ENCODE measurements at places on chromosomes 11 and 22.

DNA sequence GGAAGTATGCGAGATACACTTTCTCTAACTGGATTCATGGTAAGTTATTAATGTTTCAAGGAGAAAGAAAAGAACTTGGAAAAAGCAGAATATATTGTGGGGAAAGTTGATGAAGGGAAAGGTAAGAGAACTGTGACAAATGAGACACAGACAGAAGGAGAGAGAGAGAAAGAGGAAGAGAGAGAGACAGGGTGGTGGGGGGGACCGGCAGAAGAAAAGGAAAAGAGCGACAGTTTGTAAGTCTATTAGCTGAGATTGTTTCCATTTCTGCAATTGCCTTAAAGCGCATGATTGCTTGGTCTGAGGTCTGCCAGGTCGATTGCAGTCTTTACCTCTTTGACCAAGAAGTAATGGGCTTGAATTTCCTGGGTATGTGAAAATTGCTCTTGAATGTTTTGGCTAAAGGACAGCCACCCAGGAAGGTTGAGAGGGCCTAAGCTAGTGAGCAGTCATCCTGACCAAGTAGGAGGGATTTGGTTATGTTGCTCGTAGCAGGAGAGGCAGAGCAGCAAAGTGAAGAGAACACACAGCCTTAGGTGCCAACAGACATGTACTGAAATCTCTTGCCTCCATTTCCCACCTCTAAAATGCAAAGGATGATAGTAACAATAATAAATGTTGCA lies 23.6 kb upstream of the TMA7B start:
- H3K27ac ChIP-seq: no peak overlapping the region
- peaks cover 7% of the 10 kb centered on the region for H3K4me1 ChIP-seq
- no peak for DNase-seq
- H3K27me3 ChIP-seq: no peaks in the 10 kb centered on the region

DNA sequence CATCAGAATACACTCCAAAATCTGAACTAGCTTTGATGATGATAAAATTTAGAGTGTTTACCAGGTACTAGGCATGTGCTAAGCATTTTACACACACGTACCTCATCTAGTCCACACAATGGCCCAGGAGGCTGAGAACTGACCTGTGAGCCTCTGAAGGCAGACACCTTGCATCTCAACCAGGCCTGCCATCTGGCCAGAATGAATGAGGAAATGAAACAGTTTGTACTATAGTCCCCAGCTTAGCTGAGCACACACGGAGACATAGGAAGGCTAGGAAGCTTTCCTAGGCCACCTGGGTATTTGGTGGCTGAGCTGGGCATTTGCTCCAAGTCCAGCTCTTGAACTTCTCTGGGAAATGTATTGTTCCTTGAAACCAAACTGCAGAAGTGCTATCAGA lies 6.9 kb upstream of the SHANK3 start:
- H3K36me3 ChIP-seq: no peaks in the 10 kb centered on the region
- H3K27me3 ChIP-seq: peaks cover 6% of the 10 kb centered on the region
- DNase-seq: no peak
- H3K4me3 ChIP-seq: no peak overlapping the region
- no peak overlapping the region for H3K27ac ChIP-seq

DNA sequence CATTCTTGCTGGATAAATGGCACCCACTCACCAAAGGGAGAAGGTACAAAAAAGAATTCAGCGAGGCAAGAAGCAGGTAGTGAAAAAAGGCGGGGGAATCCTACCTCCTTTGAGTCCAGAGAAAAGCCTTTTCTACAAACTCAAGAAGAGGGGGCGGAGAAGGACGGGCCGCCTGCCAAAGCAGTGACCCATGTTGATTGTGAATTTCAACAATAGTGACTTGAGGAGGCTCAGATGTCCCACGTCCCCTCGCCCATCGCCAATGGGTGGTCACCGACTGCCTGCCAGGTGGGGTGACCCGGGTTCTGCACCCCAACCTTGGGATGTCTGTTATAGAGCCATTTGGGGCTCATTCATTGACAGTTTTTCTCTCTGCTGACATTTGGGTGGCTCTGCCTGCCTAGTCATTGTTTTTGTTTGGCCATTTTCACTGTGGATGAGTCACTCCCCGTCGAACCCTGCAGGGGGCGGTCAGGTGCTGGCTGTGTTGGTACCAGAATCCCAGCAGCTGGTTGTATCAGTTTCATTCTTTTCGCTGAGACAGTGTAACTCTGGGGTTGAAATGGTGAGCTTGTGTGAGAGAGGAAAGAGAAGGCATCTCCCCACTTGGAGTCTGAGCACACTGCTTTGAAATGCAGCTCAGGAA lies 163.4 kb upstream of the NCAM1 start:
- H3K4me1 ChIP-seq: peaks cover 55% of the 10 kb centered on the region
- H3K27me3 ChIP-seq: peaks cover 10% of the 10 kb centered on the region
- peaks cover 3% of the 10 kb centered on the region for H3K36me3 ChIP-seq
- H3K27ac ChIP-seq: peak overlapping the region; percentile 80
- peak overlapping the region; percentile 54 for H3K4me3 ChIP-seq

GRCh38 chr11:116930177-116930576 lies 92.8 kb upstream of the APOA1 start:
- H3K4me1 ChIP-seq: peaks cover 2% of the 10 kb centered on the region
- H3K27ac ChIP-seq: no peak overlapping the region
- H3K36me3 ChIP-seq: no peaks in the 10 kb centered on the region
- DNase-seq: no peak

DNA sequence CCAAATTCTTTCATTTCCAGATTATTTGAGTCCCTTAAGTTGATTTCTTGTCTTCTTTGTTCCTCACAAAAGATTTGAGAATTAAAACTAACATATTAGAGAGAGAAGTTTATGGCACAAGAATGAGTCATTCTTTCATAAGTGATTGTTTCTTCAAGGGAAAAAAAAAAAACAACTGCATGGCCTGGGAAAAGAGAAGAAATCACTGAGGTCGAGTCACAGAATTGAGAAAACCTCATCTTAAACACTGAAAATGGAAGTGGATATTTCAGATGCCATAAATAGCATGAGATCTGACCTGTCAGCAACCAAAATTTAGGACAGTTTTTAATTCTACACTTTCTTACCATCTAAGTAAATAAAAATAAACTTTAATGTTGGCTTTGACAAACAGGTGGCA lies 87.2 kb downstream of the CWF19L2 start:
- no peaks in the 10 kb centered on the region for H3K27me3 ChIP-seq
- H3K4me1 ChIP-seq: no peaks in the 10 kb centered on the region
- H3K36me3 ChIP-seq: peaks cover 8% of the 10 kb centered on the region
- no peak overlapping the region for H3K4me3 ChIP-seq

Data from glutamatergic neuron (in vitro differentiated cells).